EH (cell line): ENCODE measurements at places on chromosomes 1 and 21.

GRCh38 chr1:204084247-204084772 is 11.4 kb downstream of the SOX13 start:
- DNase-seq, result no peak

DNA sequence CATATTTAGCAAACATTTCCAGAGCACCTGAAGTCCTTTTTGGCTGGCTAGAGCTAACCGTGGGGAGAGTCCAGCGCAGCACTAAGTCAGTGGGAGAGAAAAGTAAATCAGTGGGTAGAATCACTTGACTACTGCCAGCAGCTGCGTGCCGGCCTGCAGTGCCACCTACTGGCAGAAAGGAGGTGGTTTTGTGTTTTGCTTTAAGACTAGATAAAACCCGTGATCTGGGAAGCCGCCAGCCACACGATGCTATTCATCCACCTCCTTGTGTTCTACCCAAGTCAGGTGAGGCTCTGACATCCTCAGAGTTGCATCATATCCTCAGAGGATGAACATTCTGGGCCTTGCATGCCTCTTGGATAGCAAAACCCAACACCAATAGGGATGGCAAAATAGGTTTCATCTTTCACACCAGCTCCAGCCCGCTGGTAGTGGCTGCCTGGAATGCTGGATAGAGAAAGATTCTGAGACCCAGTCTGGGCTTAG is 14.1 kb upstream of the HEYL start:
- DNase-seq, result peak; percentile 79

GRCh38 chr1:53190210-53190611 is 6.4 kb upstream of the CPT2 start:
- no peak for DNase-seq

- DNase-seq, result no peak
Measured at GRCh38 chr1:47782414-47783166, 214.6 kb downstream of the TRABD2B start.

- DNase-seq, result no peak
Measured at GRCh38 chr1:209199822-209200221, 383.7 kb upstream of the CAMK1G start.

- DNase-seq, result no peak
Measured at GRCh38 chr1:214438530-214438929, 112.9 kb downstream of the PTPN14 start.

DNA sequence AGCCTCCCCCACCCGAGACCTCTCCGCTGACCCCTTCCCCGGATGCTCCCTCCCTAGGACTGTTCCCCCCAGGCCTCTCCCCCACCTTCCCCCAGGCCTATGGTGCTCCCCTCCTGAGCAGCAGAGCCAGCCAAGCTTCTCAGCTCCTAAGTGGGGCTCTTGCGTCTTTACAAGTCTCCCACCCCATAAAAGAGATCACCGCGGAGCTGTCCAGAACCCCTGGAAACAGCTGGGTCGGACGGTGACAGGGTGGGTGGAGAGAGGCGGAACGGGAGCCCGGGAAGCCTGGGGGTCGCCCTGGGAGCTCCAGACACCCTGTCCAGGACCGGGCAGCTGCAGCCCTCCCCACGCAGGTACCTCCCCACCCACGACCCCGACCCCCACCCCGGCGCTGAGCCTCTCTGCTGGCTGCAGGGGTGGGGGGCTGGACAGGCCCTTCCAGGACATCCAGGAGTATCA is 61.2 kb downstream of the WNT9A start:
- no peak for DNase-seq

DNA sequence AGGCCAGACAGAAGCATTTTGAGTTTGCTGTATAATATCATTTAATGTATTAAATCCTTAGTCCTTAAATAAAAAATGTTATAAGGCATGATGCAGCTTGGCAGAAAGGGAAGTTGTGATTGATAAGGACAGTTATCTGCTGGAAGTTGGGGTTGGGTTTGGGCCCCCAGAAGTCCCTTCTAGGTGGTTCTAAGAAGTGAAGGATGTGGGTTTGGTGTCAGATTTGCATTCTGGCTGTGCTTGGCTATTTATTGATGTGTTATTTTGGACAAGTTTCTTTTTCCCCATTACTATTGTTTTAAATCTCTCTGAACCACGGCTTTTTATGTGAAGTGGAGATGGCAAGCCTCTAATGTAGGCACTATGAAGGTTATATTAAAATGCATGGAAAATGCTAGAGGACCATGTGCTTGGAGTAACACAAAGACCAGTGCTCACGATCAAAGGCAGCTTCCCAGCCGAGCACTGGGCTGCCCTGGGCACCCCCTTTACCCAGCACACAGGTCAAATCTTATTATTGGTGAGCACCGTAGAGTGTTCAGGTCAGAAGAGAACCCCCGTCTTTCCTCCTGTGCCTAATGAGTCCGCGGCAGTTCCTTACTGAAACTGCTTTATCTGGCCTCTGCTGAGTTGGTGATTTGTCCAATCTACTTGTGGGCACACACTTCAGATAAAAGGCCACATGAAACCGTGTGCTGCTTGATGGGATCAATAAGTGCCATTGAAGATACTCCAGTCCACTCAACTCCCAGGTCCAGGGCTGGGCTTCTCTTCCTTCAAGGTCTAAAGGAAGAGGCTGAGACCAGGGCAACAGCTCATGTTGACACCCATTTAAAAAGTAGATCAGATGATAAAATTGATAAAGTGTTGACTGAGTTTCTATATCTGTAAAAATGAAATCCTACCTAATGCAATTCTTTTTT is 212.0 kb downstream of the PRDM2 start:
- no peak for DNase-seq

- no peak for DNase-seq
Measured at GRCh38 chr21:46211786-46212720, 16.5 kb downstream of the LSS start.

GRCh38 chr1:47661040-47661439 is 223.2 kb downstream of the FOXD2 start:
- no peak for DNase-seq

DNA sequence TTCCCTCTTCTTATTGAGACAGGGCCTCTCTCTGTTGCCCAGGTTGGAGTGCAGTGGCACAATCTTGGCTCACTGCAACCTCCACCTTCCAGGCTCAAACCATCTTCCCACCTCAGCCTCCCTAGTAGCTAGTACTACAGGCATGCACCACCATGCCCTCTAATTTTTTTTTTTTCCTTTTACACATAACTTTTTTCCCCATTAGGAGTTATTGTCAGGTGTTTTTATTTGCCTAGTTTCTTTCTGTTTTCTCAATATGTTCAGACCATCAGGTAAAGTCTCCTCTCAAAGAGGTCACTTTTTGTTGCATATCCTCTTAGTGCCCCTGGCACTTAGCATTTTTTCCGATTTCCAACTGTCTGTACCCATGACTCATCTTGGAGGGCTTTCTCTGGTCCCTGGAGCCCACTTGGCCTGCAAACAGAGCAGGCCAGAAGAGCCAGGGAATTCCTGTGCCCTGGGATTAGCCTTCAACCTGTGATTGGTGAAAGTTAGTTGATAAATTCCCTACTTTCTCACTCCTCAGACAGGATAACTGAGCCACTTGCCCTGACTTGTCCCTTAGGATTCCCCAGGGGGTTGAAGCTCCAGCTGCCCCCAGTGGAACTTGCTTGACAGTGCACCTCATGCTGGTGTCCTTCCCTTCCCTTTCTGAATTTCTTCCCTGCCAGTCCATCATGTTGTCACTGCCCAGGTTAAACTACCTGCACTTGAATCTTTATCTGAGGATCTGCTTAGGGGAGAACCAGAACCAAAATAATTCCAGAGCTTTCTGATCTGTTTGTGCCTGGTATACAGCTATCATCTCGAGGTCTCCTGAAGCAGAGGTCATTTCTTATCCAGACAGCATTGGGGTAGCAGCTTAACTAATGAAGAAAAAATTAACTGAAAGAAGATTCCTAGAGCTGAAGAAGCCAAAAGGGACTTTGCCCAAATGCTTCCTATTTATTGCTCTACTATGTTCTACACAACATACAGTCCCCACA is 2.4 kb downstream of the NTPCR start:
- DNase-seq, result peak; percentile 68

GRCh38 chr21:45386728-45387371 is 18.1 kb upstream of the COL18A1 start:
- DNase-seq, result peak; percentile 99

GRCh38 chr21:14883351-14883750 is 181.4 kb downstream of the NRIP1 start:
- no peak for DNase-seq

DNA sequence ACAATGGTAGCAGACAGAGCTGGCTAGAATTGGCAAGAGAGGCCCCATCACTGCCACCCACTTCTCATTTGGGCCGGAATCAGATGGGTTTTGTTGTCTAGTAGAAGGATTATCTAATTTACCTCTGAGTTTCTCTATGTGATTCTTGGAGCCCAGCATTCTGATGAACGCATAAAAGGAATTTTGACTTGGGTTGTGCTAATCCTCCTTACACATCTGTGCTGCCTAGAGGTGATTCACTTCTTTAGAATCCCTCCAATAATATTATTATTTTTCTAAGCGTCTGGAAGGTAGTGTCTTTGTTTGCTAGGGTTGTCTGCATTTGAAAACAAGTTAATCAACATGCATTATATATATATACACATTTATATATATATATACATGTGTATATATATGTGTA is 118.1 kb downstream of the RUNX1 start:
- DNase-seq, result peak; percentile 67

- peak; percentile 65 for DNase-seq
Measured at GRCh38 chr21:41766883-41767605, at the start of gene RIPK4. Gene RIPK4, minus strand, starts transcription at chr21:41767052. Its CDS starts 11 bp downstream, at chr21:41767041.

GRCh38 chr1:234931404-234931973 is 197.1 kb downstream of the TOMM20 start:
- no peak for DNase-seq

- no peak for DNase-seq
Measured at GRCh38 chr1:187270256-187270655, 441.5 kb downstream of the PLA2G4A start.

DNA sequence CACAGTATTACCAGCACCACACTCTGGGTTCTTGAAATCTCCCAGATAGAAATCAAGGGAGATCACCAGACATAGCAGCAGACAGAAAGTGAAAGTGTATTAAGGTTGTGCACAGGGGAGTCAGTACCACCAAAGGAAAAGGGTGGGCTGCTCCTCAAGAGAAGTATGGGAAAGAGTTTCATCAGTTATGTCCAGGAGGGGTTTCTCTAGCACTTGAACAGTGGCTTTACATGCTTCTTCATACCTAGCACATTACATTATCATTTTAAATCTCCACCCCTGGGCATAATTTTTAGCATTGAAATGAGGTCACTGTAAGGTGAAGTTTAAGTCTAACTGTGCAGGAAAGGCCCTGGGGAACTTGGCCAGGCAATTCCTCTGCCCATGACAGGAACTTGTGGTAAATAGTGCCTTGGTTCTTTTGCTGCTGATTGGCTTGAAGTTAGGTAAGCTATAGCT is 601.0 kb downstream of the NUF2 start:
- DNase-seq, result no peak

DNA sequence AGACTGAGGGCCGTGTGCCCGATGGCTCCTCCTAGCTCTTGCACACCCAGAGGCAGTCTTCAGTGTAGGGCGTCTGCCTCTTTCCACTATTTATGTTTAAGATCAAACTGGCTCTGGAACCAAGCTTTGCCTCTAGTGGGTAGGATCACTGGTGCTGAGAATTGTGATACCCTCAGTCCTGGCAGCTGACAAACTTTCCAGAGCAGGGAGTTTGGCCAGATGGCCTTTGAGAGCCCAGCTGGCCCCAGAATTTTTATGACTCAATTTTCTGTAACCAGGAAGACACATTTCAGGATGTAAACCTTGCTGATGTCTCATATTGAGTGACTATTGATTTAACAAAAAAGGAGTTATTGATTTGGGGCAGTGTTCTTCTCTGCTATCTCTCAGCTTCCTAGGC is 6.7 kb downstream of the COQ8A start:
- no peak for DNase-seq

DNA sequence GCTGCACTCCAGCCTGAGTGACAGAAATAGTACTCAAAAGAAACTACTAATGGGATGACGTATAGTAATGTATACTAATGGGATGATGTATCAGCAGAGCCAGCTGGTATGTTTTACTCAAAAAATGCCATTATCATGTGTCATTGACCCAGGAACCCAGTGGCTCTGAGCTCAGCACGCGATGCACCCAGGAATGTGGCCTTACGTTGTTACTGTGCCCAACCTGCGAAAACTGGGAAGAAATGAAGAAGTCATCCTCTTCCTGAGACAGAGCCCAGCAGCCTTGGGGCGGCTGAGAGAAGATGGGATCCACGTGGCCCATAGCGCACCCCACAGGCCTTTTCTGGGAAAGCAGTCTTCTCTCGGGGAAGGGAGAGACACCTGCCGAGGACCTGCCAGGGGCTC is 8.8 kb downstream of the UBE2J2 start:
- DNase-seq, result peak; percentile 100

- peak; percentile 56 for DNase-seq
Measured at GRCh38 chr1:206982216-206982615, 12.0 kb upstream of the FCAMR start.

DNA sequence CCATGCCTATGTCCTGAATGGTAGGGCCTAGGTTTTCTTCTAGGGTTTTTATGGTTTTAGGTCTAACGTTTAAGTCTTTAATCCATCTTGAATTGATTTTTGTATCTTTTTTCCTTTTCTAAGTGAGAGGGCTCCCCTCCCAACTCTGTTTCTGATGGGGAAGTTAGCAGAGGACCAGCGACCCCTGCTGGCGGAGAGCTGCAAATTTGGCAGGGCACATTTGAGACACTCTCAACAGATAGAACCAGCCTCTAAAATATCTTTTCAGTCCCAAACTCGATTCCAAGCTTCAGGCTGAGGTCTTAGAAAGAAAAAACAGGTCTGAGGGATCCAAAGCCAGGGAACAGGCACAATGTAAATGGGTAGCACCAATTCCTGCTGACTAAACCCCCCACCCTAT is 32.5 kb downstream of the LRRC3 start:
- peak; percentile 5 for DNase-seq

DNA sequence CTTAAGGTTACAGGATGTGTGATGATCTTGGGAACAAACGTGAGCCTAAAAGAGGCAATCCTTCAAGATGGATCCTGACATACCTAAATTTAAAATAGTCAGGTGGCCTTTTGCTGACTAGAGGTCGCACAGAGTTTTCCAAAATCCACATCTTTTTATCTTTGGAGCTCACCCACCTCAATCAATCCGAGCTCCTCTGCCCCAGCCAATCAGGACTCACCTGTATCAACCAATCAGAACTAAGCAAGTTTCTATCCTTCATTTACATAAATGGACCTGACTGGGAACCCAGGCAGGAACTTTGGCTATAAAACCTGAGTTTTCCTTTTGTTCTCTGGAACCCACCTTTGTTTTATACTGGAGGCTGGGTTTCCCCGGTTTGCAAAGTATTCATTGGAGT is 16.2 kb downstream of the DNAJC11 start:
- DNase-seq, result no peak

- peak; percentile 65 for DNase-seq
Measured at GRCh38 chr1:19209439-19209989, 552 bp downstream of the UBR4 start.

- DNase-seq, result no peak
Measured at GRCh38 chr1:231190456-231190855, 28.6 kb downstream of the TRIM67 start.

GRCh38 chr1:89512996-89513720 is 11.5 kb upstream of the LRRC8B start:
- no peak for DNase-seq

GRCh38 chr1:97621955-97622354 is 298.9 kb downstream of the DPYD start:
- no peak for DNase-seq

- DNase-seq, result no peak
Measured at GRCh38 chr1:245195398-245195797, 40.6 kb downstream of the KIF26B start.

- DNase-seq, result no peak
Measured at GRCh38 chr1:225435076-225435475, 7.2 kb upstream of the LBR start.
